ENCODE measurements at places on chromosomes 12 and 14. TPM values are rescaled to one million over a fixed set of nuclear protein-coding genes. Genes with fewer than 3 reads are reported as not detected.

Gene LRTM2
- not detected for total RNA-seq

Gene KRT82
- not detected for total RNA-seq

Gene WDR20
- total RNA-seq = 15.3 TPM

Gene GLS2
- not detected for total RNA-seq

Gene HEBP1
- 31.5 TPM for total RNA-seq

Gene PLA2G1B
- total RNA-seq = not detected

Gene CISTR
- total RNA-seq = not detected

Gene CCDC177
- not detected for total RNA-seq

Gene HOXC13
- not detected for total RNA-seq

Gene OTOGL
- total RNA-seq = 0.10 TPM

Gene HPD
- not detected for total RNA-seq

Gene CELA1
- not detected for total RNA-seq

All from mammary microvascular endothelial cell (primary cell).